ENCODE measurements at places on chromosomes 6 and 20.
A peak's percentile ranks its signal among the peaks of the same experiment; 100 is the strongest.

DNA sequence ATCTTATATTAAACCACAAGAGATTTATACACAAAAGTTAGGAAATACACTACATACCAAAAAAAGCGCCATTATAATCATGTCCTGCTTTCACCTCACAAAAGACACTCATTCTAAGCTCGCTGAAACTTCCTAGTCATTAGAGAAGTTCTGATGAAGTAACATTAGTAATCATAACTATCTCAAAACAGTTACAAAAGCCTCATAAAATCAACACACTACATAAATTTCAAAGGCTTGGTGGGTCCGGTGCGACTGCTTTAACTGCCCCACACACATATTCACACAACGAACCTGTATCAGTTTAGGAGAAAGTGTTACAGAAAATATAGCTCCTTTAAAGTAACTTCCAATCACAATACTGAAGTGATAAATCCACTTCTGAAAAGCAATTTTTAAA is 1.9 kb downstream of the PHIP start:
- no peak for DNase-seq

- no peak for DNase-seq
Observed at GRCh38 chr6:45613656-45614055, 235.9 kb upstream of the SUPT3H start.

DNA sequence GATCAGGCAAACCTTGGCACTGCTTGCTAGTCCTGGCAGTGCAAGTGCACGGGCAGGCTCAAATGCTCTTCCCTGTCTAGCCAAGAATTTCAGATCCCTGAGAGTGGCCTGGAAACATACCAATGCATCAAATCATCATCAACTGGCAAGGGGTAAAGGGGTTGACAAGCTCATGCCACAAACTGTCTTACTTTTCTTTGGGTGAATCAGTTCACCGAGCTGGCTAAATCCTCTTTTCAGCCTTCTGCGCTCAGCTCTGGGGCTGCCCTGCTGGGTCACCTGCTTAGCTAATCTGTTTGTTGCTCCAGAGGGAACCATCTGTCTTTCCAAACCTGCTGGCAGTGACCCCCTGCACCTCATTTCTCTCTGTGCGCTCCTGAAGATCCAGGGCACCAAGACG is 59.5 kb downstream of the LYRM4 start:
- no peak for DNase-seq

- no peak for DNase-seq
Observed at GRCh38 chr20:59888050-59888449, 45.4 kb downstream of the SYCP2 start.

- no peak for DNase-seq
Observed at GRCh38 chr6:41274256-41274655, 12.2 kb downstream of the TREM1 start.

DNA sequence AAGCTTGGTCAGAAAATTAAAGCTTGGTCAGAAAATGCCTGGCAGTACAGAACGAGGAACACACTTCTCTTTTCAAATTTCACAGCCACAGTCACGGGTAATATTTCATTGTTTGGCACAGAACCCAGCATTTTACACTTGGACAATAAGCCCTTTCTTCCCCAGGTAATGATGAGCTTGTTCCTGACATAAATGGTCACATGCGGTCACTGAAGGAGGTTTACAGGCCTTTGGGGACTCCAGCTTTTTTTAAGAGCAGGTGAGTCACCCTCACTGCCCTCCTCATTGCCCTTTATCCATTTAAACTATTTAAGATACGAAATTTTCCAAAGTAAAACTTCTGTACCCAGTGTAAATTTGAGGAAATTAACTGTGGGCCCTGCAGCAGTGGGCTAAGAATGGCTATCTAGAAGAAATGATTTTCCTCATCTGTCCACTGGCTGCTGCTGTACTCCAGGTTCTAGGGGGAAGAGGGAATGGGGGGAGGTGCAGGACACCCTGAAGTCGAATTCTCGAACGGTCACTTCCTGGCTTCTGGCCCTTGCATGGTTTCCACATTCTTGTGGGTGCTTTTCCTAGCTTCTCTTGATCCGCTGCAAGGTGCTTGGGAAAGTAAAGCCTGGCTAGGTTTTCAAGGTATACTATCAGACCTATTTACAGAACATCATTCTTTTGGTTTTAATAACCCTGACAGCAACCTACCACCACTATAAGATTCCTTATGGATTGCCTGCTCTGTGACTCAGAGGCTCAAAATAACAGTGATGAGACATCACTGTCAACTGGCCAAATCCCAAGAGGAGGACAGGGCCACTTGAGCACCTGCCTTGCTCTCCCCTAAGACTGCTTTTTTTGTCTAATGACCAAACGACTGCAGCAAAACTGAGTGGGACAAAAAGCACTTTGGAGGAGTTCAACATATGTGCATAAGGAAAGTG is 75.8 kb downstream of the PREP start:
- no peak for DNase-seq

- no peak for DNase-seq
Observed at GRCh38 chr6:112690497-112691202, 343.5 kb downstream of the RFPL4B start.

DNA sequence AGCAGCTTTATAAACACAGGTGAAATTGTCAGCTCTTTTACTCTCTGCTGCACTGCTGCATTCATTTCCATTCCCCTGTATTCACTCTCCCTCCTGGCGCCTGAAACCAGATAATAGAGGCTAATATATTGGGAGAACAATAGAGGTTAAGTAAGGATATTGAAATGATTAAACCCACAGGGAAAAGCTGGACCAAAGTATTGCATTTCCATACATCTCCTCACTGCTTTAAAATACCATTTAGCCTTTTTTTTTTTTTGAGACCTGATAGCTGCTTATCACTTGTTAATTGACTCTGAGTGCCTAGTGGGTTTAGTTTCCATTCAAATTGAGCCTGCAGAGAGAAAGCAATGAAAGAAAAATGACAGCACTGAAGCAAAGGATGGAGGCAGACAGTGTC is 540.5 kb upstream of the IMPG1 start:
- DNase-seq: no peak

- no peak for DNase-seq
Observed at GRCh38 chr20:13333793-13334192, 112.7 kb downstream of the ISM1 start.

- no peak for DNase-seq
Observed at GRCh38 chr6:110041126-110041525, 63.0 kb downstream of the GPR6 start.

GRCh38 chr20:51417250-51418136 is 125.0 kb downstream of the NFATC2 start:
- no peak for DNase-seq

DNA sequence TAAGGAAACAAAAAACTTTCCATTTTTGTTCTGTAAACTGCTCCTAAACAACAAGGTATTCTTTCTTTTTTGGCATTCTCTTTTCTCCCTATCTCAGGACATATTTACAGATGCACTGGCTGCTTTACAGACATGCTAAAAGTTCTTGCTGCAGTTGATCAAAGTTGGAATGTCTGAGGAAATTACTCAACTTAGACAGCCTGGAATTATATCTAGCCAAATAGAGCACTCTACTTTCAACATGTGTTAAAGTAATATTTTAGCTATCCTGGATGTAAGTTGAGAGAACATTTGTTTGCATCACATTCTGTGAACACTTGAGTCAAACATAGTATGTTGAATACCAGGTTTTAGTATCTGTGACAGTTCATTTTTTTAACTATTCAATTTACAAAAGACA is 24.8 kb downstream of the TASP1 start:
- no peak for DNase-seq

GRCh38 chr20:64041781-64042053 is 5.7 kb downstream of the C20orf204 start:
- DNase-seq: no peak

- peak; percentile 96 for DNase-seq
Observed at GRCh38 chr20:48769069-48769983, 58.5 kb downstream of the PREX1 start.

- DNase-seq: no peak
Observed at GRCh38 chr6:111585974-111586315, 19.7 kb downstream of the TRAF3IP2 start.

DNA sequence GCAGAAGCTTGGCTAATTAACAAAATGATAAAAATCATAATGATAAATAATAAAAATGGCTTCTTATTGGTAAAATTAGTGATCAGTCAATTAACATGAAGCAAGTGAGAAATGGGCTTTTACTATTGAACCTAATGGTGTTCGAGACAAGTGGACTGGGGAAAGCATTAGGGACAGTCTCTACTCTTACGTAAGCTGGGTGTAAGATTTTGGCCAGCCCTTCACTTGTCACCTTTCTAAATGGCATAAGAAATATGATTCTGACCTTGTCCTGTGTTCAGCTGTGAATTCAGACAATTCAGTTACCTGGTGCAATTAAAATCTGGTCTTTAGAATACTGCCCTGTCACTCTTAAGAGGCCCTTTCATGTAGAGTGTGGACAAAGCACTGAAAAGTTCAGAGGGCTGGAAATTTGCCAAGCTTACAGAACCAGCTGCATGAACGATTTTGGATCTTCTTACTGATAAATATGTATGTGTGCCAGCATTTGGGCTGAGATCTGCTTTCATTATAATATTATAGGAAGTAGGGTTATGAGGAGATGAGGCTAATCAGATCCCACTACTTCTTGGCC is 115.9 kb downstream of the QRSL1 start:
- no peak for DNase-seq

- peak; percentile 59 for DNase-seq
Observed at GRCh38 chr20:41738604-41739206, 120.5 kb upstream of the CHD6 start.

GRCh38 chr6:17635568-17635967 is 35.5 kb downstream of the FAM8A1 start:
- no peak for DNase-seq

- DNase-seq: no peak
Observed at GRCh38 chr6:10175362-10175761, 239.5 kb downstream of the TFAP2A start.

DNA sequence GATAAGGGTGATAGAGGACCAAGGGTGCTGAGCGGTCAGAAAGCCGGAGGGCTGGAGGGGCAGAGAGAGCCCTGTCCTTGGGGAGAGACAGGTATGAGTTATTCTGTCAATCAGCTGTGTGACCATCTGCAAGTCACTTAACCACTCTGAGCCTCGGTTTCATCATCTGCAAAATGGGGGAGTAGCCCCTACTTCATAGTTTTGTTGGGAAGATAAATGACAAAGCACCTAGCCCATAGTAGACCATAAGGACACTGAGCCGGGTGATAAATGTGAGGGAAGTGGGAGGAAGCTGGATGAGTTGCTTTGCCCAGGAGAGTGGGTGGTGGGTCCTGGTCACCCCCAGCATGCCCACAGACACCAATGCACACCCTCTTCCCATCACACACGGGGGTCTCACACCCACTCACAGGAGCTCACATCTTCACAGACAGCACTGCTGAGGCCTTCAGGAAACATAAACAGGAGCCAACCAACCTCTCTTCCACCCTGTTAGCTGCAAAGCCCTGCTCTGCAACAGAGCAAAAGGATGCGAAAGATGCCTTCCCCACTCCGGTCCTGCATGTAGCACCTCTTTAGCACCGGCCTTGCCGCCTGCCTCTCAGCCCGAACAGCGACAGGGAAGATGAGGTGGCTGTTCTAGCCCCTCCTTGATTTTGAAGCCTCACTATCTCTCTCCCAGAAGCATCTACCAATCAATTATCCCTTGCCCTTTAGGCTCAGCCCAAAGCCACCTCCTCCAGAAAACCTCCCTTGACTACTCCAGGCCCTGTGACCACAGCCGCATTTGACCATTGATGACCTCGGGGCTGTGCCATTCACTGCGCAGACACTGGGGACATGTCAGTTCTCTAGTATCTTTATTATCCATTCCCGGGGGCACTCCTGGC is 18.9 kb downstream of the SPDEF start:
- no peak for DNase-seq

GRCh38 chr6:158313989-158314388 is 1.7 kb downstream of the TULP4 start:
- DNase-seq: peak; percentile 60

- no peak for DNase-seq
Observed at GRCh38 chr6:169239181-169239580, 14.5 kb downstream of the THBS2 start.

- peak; percentile 55 for DNase-seq
Observed at GRCh38 chr6:131532580-131533039, 40.4 kb upstream of the ARG1 start.

- DNase-seq: no peak
Observed at GRCh38 chr6:4460586-4461475, 315.4 kb upstream of the CDYL start.

GRCh38 chr6:149646599-149646998 is 1.9 kb downstream of the KATNA1 start:
- DNase-seq: no peak

DNA sequence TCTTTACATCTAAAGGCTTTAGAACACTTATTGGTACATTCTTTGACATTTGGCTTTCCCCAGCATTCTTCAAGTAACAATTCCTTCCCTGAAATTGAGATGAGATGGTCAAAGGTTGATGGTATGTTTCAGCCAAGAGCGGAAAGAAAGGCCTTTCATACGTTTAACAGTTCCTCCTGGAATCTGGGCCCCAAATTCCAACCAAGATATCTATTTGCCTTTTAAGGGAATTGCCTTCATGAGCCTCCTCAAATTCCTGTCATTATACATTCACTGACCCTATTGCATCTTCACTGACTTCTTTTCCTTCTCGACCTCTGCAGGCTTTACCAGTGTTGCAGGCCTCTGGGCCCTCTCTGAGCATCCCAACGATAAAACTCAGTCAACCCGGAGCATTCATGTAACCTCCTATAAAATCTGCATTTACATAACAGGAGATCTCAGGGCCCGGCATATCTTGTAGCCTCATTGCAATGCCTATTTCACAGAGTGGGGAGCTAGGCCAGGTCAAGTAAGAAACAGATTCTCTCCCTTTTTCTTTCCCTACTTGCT is 18.3 kb upstream of the WFDC9 start:
- no peak for DNase-seq

DNA sequence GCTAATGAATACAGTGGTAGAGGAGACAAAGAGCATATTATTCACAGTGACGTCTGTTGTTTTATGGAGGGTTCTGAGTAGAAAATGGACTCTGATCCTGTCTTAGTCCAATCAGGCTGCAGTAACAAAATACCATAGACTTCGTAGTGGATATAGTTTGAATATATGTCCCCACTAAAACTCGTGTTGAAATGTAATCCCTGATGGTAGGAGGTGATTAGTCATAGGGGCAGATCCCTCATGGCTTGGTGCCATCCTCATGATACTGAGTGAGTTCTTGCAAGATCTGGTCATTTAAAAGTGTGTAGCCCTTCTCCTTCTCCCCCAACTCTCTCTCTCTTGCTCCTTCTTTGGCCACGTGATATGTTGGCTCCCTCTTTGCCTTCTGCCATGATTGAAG is 82.5 kb downstream of the CD83 start:
- DNase-seq: no peak

- no peak for DNase-seq
Observed at GRCh38 chr20:40493071-40493470, 196.0 kb downstream of the MAFB start.

- DNase-seq: no peak
Observed at GRCh38 chr20:46253391-46253790, 54.9 kb downstream of the CDH22 start.

GRCh38 chr6:70956451-70957283 is at the start of gene B3GAT2:
Gene B3GAT2, minus strand, starts transcription at chr6:70957060. Its CDS starts 631 bp downstream, at chr6:70956429.
- DNase-seq: no peak

DNA sequence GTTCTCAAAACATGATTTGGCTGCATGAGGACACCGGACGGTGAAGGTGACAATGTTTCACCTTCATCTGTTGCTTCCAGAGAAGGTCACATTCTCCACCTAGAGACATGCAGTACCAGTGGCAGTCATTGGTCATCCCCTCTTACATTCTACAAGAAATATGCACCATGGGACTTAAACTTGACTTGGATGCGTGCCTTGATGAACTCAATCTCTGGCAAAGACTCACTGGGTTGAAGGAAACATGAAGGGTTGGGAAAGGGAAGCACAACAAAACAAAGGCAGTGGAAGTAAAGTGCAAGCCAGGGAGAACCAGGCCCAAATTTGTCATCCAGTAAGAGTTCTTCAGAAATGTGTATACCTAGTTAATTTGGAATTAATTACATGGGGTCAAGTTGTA is 39.4 kb upstream of the ARMH2 start:
- no peak for DNase-seq

Measured in activated CD8-positive, alpha-beta memory T cell treated with anti-CD3 and anti-CD28 coated beads, Interleukin-2, amount 10 ng/mL, durations not matched to agents 7 days and 5 days (primary cell).